NCI-H1048 (cell line): ENCODE measurements at places on chromosomes 7 and 10.

- no peak for DNase-seq
These were observed 348.2 kb upstream of the C7orf33 start for GRCh38 chr7:148242294-148242821.

GRCh38 chr10:87750001-87750671 lies 67.9 kb downstream of the ATAD1 start:
- DNase-seq = no peak

DNA sequence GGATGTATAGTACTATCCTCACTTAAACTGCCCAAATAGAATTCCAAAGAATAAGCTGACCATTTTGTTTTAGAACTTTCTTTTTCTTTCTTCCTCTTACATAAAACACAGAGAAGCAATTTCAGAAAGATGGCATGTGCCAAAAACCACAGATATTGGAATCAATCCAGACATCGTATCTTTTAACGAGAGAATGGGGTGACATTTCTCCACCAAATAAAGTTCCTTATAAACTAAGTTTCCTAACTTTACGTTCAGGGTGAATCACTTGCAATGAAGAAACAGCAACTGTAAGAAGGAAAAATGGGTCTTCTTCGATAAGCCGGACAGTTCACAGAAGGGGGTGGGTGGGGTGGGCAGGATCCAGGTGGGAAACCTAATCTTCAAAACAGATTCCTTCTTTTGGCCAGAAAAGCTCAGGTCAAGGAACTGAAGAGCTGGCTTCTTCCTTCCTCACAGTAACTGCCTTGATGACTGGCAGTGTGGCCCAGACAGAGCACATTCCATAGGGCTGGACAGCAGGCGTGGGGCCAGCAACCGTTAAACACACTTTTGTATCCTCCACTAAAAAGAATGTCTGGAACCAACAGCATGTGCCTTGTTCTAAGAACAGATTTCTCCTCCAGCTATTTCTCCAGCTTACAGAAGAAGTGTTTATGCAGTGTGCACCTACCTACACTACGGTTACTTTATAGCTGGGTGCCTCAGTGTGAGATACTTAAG lies 31.5 kb downstream of the CREB3L2 start:
- DNase-seq = no peak

DNA sequence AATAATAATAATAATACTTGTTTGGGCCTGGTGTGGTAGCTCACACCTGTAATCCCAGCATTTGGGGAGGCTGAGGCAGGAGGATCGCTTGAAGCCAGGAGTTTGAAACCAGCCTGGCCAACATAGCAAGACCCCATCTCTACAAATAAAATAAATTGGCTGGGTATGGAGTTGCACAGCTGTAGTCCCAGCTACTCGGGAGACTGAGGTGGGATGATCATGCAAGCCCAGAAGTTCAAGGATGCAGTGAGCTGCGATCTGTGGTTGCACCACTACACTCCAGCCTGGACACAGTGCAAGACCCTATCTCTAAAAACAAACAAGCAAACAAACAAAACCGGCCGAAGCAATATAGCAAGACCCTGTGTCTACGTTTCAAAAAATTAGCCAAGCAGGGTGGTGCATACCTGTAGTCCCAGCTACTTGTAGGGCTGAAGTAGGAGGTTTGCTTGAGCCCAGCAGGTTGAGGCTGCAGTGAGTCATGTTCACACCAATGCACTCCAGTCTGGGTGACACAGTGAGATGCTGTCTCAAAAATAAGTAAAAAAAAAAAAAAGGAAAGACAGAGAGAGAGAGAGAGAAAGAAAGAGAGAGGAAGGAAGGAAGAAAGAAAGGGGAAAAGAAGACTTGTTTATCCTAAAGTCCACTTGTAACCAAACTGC lies 85.6 kb upstream of the KDM7A start:
- no peak for DNase-seq

- no peak for DNase-seq
These were observed 42.9 kb downstream of the CD36 start for GRCh38 chr7:80681272-80681885.

- DNase-seq = no peak
These were observed 124.9 kb upstream of the RHEB start for GRCh38 chr7:151644554-151644953.

DNA sequence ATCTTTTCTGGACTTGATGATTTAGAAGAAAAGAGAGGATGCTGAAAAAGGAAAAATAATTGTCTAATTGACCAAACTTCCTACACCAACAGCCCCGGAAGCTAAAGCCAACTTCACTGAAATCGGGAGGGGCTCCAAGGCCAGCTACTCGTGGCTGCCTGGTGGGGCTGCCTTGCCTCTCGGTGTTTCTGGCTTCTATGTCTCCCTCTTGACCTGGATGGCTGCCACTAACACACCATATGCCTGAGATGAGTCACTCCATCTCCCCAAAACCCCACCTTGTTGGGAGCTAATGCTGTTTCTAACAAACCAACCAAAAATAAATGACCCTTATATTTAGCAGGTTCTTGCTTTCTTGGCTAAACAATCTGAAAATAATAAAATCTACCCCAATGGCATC lies 87.6 kb upstream of the AFAP1L2 start:
- no peak for DNase-seq

DNA sequence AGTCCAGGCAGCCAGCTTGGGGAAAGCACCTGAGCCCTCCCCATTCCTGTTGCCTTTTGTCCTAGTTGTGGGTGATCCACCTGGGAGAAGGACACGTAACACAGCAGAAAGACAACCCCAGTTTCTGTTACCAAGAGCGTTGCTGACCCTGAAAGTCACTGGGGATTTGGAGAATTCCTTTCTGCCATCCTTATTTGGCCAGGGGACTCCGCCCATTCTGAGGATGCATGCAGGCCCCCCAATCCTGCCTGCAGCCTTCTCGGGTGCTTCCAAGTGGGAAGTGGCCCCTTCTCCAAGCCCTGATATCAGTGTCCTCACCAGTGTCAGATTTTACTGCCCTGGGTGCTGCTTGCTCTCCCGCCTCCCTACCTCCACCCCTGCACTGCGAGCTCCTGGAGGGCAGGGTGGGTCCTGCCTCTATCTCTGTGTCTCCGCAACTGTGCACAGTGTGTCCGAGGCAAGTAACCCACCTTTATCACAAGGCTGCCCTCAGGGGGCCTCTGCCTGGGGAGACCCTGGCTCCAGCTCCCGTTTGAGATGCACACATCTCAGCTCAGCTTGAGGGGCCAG lies 9.2 kb upstream of the ADCY1 start:
- DNase-seq = no peak

DNA sequence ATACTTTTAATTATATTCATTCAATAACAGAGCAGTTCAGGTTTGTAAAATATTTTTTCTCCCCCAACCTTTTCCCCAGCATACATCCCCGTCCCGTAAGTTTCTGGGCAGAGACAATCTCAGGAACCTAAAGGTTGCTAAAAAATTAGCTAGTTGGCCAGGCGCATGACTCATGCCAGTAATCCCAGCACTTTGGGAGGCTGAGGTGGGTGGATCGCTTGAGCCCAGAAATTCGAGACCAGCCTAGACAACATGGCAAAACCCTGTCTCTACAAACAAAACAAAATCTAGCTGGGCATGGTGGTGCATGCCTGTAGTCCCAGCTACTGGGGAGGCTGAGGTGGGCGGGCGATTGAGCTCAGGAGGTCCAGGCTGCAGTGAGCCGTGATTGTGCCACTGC lies 40.2 kb downstream of the TCF7L2 start:
- no peak for DNase-seq

- DNase-seq = no peak
These were observed 282.4 kb downstream of the AHR start for GRCh38 chr7:17580856-17581255.

GRCh38 chr10:51759896-51760534 lies 60.6 kb upstream of the CSTF2T start:
- no peak for DNase-seq

DNA sequence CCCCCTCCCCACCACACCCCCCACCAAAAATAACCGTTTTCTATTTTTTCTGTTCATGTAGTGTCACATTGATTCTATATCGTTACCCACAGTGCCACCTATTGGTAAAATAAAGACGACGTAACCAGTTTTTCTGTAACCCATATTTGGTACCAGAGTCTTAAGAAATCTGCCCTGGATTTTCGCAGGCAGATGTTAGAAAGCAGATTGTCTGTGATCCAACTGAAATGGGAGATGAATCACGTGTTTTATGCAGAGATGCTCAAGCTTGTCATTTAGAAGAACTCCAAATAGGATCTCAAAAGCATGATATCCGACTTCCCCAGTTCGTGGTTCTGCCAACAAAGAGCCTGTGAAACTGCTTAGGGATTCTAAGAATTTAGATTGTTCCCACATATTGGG lies 261.1 kb upstream of the CSTF2T start:
- no peak for DNase-seq

- no peak for DNase-seq
These were observed at the start of gene ZNF239 for GRCh38 chr10:43574001-43574892. ZNF239 (minus strand) TSS chr10:43574616; CDS start chr10:43558079, 16,537 bp downstream.

- DNase-seq = no peak
These were observed 36.0 kb upstream of the OTUD1 start for GRCh38 chr10:23402856-23403255.

- no peak for DNase-seq
These were observed 14.5 kb upstream of the FAM204A start for GRCh38 chr10:118356628-118357027.

DNA sequence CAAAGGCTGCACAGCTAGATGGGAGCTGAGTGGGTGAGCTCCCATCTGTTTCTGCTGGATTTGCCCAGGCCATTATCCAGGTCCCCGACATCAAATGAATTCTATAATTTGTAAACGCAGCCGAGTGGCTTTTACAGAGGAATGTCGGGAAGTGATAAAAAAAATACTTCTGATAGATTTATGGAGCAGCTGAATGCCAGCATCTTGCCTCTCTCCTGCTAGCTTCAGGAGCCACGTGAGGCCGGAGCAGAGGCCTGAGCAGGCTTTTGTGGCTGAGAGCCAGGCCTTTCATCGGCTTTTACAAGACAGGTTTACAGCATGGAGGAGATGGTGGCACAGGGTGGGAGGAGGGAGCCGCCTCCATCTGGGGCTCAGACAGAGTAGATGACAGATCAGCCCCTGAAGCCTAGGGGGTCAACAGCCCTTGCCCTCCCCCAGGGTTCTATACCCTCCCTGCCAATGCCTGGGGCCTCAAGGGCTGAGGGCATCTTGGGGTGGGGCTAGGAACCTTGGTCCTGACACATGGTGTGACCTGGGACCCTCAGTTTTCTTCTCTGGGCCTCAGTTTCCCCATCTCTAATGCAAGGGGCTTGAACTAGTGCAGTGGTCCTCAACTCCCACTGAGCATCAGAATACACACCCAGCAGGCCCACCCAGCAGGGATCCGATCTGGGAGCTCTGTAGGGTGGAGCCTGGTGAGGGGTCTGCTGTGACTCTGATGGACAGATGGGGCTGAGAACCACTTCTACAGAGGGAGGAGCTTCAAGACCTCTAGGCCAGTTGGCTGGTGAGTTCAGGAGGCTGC lies 44.2 kb upstream of the PCBD1 start:
- no peak for DNase-seq

DNA sequence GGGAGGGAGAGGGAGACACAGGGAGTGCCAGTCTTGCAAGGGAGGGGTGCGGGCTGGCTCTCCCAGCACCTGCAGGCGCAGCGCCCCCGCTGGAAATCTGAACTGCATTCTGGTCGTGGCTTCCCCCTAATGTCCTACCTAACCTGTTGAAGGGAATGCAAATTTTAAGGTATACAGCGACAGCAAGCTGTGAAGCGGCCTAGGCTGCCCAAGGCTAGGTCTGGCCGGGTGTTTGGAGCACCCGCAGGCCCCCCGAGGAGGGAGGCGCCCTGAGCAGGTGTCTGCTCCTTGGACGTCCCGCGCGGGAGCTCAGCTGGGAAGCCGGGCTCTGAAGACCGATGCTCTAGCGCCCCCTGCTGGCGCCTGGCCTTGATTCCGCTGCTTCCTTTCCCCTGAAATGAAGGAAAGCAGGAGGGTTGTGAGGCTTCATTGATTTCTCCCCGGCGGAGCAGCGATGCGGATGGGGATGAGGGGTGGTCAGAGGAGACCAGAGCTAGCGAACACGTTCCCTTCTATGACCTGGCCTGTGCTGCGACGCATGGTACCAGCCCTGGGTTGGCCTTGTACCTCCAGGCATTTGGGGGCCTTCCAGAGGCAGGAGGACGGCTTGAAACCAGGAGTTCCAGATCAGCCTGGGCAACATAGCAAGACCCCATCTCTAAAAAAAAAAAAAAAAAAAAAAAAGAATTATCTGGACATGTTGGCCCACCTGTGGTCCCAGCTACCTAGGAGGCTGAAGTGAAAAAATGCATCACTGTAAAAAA lies 601.3 kb downstream of the GALNT17 start:
- peak; percentile 27 for DNase-seq

GRCh38 chr10:15433850-15434537 lies 62.9 kb upstream of the FAM171A1 start:
- DNase-seq = no peak

GRCh38 chr10:46285300-46285699 lies 1.5 kb upstream of the ANTXRL start:
- DNase-seq = no peak

GRCh38 chr10:46556515-46557318 lies at the start of gene GPRIN2:
GPRIN2 (minus strand) TSS chr10:46556658; CDS start chr10:46550736, 5,922 bp downstream.
- no peak for DNase-seq

- DNase-seq = no peak
These were observed 6.0 kb downstream of the OR6B1 start for GRCh38 chr7:144006029-144006691.
